ENCODE measurements at places on chromosomes 5 and 9.

DNA sequence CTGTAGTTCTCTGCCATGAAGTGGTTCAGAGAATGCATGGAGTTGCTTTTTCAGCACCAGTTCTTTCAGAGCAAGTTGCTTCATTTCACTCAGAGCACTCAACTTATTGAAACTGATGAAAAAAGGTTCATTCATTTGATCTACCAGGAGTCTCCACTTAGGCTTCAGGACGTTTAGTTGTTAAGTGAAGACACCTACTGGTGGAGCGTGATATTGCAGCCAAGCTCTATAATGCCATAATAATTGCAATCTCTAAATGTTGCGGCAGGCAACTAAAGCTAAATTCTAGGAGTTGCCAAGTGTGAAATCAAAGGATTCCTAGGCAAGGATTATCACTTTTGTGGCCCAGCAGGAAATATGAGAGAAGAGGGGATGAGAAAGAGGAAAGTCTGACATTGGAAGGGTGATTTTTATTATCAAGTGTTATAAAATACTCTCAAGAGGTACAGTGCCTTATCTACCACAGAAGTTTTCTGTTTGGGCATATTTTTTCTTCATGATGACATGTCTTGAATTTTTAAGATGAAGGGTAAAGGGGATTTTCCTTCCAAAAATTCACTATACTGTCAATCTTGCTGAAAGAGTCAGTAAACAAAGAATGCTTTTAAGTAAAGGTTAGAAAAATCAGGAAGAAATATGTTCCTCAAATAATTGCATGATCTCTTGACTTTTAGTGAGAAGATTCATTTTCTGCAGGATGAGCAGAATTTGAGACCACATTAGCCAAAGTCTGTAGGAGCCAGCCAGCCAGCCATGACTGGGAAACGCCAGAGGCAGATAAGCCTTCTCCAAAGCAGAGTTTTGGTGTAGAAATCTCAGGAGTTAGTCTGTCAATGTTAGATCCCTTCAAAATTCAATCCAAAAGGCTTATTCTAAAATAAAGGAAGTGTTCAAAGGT, 83.4 kb downstream of the SH3PXD2B start:
- H3K36me3 ChIP-seq = no peaks in the 10 kb centered on the region
- no peaks in the 10 kb centered on the region for H3K27me3 ChIP-seq
- H3K4me1 ChIP-seq = no peaks in the 10 kb centered on the region
- no peak overlapping the region for H3K27ac ChIP-seq
- no peak overlapping the region for H3K4me3 ChIP-seq
- DNase-seq = peak; percentile 10

GRCh38 chr9:14296495-14297113, 17.3 kb downstream of the NFIB start:
- H3K36me3 ChIP-seq = no peaks in the 10 kb centered on the region
- H3K4me1 ChIP-seq = no peaks in the 10 kb centered on the region
- no peak overlapping the region for H3K4me3 ChIP-seq
- H3K27me3 ChIP-seq = no peaks in the 10 kb centered on the region

DNA sequence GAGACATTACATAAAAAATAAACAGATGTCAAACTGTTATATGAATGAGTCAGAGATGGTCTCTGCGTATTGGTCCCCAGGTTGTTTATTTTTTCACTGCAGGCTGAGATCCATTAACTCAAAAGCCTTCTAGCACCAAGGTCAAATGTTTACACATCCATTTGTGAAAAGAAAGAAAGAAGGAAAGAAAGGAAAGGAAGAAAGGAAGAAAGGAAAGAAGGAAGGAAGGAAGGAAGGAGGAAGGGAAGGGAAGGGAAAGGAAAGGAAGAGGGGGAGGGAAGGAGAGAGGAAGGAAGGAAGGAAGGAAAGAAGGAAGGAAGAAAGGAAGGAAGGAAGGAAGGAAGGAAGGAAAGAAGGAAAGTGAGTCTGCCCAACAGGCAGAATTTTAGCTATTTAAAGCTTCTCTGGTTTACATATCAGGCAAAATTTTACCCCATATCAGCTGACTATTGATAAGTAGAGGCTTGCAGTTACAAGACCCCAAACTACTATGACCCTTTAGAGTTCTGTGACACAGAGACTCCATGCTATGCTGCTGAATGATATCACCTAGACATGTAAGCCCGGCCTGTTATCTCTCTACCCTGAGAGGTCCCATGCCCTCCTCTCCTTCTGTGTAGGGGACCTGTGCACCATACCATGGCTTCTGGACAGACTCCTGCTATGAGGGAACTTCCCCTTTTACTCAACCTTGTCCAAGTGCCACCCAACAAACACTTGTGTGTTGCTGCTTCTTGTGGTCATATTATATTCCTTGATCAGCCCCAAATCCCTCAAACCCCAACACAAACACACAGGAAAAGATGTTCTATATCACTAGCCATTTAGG, 59.0 kb downstream of the DRD1 start:
- H3K27ac ChIP-seq = no peak overlapping the region
- H3K36me3 ChIP-seq = no peaks in the 10 kb centered on the region
- H3K27me3 ChIP-seq = no peaks in the 10 kb centered on the region
- H3K4me1 ChIP-seq = no peaks in the 10 kb centered on the region
- H3K4me3 ChIP-seq = no peak overlapping the region
- no peak for DNase-seq

- H3K36me3 ChIP-seq = no peaks in the 10 kb centered on the region
- H3K27me3 ChIP-seq = no peaks in the 10 kb centered on the region
- DNase-seq = no peak
Measured at GRCh38 chr5:77828445-77828844, 52.3 kb upstream of the TBCA start.

Data from B cell (primary cell).